H9 (cell line): ENCODE measurements at places on chromosomes 7 and 10.

DNA sequence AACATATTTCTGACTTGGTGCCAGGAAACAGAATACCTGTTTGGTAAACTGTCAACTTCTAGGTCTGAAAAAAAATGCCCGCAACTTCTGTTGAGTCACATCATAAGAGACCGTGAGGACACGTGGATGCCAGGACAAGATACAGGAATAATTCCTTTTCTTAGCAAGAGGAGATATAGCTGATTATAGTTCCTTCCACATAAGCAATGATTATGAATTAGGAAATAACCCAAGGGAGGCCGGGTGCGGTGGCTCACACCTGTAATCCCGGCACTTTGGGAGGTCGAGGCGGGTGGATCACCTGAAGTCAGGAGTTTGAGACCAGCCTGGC is 75.2 kb downstream of the CDC123 start:
- no peak for DNase-seq

GRCh38 chr10:119535305-119535704 is 7.2 kb downstream of the RGS10 start:
- no peak for DNase-seq

DNA sequence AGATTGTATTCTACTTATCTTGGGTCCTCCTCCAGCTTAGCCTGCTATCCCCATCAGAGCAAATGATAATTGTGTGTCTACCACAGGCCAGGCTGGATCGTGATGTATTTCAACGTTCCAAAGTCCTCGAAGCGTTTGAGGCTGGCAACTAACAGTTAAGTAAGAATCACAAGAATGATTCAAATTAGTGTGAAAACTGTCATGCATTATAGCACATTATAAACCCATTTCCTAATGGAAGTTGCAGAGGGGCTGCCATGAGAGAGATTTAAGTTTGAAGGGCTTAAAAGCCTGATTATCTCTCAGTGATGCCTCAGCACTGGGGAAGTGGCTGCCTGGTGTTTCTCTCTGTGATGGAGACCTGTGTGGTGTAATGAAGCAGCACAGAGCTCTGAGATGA is 119.1 kb downstream of the FRMD4A start:
- DNase-seq: no peak

GRCh38 chr10:13716081-13717071 is 129.6 kb downstream of the PRPF18 start:
- DNase-seq: no peak

DNA sequence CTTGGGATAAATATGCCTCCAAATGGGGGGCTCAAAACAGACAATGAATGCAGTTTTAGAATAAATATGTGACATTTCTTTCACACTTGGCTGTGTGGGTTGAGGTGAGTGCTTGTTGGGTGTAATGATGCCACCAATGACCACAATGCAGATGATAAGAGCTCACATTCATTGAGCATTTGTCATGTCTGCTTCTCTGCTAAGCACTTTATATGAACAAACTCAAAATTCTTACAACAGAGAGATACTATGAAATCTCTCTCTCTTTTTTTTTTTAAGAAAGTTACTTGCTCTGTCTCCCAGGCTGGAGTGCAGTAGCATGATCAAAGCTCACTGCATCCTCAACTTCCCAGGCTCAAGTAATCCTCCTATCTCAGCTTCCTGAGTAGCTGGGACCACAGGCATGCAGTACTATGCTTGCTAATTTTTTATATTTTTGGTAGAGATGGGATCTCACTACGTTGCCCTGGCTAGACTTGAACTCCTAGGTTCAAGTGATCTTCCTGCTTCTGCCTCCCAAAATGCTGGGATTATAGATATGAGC is 185.4 kb downstream of the JCAD start:
- DNase-seq: no peak

- DNase-seq: no peak
Measured at GRCh38 chr10:62978482-62978881, 154.6 kb upstream of the NRBF2 start.

- DNase-seq: no peak
Measured at GRCh38 chr7:42765931-42766330, 145.9 kb downstream of the C7orf25 start.

DNA sequence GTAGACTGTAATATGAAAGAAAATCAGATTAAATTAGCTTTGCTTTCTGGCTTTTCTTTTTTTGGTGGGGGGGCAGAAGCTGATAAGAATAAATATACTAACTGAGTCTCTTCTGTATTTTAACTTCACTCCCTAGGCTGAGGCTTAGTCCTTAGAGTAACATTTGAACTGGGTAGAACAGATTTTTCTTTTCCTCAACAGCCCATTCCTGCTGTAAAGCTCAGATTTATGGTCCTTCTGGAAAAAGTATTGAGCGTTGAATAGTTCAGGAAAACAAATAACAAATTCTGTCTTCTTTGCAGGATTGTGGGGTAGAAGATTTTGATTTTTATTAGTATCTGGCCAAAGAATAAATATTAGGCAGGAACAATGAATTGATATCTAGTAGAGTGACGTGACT is 17.9 kb downstream of the SGPL1 start:
- no peak for DNase-seq

- DNase-seq: peak; percentile 21
Measured at GRCh38 chr7:45601816-45602540, 27.8 kb downstream of the ADCY1 start.

DNA sequence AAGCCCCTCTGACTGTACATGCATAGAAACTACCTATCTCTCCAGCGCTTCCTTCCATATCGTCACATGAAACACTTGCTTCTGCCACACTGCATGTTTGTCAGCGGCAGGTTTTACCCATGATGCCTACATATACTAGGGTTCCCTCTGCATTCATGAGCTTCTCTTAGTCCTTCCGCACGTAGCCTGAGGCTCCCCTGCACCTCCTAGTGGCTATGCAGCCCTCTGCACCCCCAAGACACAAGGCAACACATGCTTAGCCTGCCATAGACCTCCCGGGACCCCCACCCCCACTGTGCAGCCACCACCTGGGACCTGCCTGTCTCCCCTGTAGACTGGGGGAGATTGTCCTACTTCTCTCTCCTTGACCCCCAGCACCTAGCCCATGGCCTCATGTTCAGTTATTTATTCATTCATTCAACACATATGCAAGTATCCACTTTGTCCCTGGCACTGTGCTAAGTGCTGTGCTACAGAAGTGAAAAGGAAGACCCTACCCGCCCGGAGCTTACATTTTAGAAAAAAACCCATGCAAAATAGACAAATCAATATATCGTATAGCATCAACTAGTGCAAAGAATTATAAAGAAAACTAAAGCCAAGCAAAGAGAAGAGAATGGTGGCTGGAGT is 23.5 kb downstream of the TMEM273 start:
- DNase-seq: peak; percentile 80

GRCh38 chr7:117448655-117449054 is 21.4 kb upstream of the ASZ1 start:
- no peak for DNase-seq

DNA sequence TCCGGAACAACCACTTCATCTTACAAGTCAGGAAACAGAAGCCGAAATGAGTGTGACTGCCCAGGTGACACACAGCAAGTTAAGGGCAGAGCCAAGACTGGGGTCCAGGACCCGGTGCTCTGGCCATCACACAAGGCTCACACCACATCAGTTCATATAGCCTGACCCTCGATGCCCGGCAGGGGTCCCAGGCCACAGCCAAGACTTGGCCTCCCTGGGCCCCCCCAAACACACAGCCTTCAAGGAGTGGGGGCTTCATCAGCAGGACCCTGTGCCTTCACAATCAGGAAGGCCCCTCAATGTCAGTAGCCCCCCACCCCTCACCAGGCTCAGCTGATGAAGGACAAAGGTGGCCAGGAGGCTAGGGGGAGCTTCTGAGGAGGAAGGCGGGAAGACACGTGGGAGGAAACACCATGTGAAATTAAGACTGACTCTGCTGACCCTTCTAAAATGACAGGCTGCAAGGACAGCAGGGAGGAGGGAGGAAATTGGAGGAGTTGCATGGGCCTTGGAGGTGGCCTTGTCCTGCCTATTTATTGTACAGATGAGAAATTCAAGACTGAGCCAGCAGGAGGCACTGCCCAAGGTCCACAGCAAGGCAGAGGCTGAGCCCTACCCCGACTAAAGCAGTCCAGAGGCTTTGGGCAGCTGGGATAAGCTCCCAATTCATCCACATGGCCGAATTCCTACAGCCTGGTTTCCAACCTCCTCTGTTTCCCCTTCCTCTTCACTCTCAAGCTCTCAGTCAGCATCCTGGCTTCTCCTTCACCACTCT is 216.1 kb upstream of the ZMIZ1 start:
- peak; percentile 69 for DNase-seq

DNA sequence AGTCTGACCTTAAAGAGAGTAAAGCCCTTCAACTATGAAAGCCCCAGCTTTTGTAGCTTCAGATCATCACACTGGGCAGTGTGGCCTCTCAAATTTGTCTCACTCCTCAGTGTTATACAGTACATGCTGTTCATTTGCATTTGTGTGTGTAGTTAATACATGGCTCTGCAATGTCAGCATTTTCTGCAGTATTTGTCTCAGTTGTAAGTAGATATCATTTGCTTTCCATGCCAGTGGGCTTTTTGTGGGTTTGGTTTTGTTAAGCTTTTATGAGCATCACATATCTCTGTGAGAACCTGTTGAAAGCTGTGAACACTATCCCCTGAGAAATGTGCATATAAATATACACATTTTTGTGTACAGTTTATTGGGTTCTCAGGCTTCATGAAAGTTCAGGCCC is 57.0 kb downstream of the ZNF277 start:
- no peak for DNase-seq

DNA sequence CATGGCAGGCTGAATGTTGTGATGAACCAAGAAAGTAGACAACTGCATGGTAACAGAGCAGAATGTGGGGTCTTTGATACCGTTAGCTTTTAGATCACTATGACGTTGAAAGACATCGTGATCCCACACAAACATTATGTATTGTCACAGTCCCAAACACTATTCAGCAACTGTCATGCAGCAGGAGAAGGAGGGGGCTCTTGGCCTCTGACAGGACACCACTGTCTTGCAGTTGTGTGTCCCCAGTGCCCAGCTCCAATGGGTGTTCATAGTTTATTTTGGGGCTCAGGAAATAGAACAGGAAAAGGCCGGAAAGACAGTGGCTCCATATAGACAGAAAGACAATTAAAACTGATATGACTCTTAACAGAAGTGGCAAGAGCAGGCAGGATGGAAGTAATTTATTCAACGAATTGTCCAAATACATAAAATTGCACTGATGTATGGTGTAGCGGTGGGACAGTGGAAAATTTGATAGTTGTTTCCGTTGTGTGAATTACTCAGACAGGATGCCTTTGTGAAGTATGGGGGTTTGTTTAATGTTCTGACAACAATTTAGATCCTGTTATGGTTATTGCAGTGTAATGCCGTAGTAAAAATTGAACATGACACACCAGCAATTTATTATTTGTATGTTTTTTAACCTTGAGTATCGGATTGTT is 292.0 kb downstream of the LRMDA start:
- no peak for DNase-seq

- DNase-seq: no peak
Measured at GRCh38 chr7:142560166-142560565, 189.1 kb upstream of the PRSS1 start.

GRCh38 chr7:74430961-74431466 is 22.7 kb upstream of the GTF2IRD1 start:
- peak; percentile 58 for DNase-seq

GRCh38 chr7:118214051-118214832 is 10.3 kb upstream of the ANKRD7 start:
- DNase-seq: no peak

DNA sequence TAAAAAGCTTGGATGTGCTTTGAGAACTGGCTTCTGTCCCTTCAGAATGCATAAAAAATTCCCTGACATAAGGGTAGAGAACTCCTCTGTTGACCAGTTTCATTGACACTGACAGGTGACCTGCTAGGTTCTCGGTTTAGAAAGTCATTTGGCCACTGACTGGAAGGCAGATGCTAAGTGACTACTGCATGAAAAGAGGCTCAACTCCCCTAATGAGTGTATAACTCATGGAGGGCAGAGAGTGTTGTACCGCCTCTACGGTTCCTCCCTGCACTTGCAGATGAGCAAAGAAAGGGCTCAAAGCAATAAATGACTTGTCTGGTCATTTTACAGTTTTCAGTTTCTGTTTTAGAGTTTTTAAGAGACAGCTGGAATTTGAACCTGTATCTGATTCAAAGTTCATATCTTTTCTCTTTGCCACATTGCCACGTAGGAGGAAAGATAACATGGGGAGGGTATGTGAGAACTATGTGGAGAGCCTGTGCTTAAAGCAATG is 2.9 kb upstream of the FGL2 start:
- DNase-seq: no peak

DNA sequence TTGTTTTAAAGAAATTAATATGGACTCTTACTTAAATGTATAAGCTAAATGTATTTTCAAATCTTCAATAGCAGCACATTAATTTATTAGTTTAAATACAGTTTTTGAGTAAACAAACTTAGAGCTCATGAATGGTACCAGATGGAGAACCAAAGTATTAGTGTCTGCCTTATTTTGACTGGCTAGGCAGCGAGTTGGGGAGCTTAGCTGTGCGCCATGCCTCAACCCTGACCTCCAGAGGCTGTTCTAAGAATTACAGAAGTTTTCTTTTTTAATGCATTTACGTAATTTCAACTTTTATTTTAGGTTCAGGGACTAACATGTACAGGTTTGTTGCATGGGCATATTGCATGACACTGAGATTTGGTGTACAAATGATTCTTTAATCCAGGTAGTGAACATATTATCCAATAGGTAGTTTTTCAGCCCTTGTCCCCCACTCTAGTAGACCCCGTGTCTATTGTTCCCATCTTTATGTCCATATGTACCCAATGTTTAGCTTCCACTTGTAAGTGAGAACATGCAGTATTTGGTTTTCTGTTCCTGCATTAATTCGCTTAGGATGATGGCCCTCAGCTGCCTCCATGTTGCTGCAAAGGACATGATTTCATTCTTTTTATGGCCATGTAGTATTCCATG is 166.8 kb downstream of the IQUB start:
- DNase-seq: no peak

DNA sequence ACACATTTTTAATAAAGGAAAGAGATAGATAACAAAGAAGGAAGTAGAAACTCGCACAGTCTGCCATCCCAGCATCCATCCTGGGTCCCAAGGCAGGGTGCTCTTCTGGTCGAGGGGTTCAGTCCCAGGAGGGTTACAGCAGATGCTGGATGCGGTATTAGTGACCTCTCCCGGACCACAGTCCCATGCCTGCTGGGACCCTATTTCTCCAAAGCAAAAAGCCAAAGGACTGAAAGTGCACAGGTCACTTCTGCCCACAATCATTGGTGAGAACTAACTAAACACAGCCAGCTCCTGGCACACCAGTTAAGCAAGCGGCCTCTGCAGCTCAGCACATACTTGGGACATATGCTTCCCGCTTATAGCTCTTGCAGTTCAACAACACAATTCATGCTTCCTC is 96.1 kb upstream of the HABP2 start:
- no peak for DNase-seq
